ENCODE measurements at places on chromosomes 13 and 19. TPM values are rescaled to one million over a fixed set of nuclear protein-coding genes. Genes with fewer than 3 reads are reported as not detected.

DNA sequence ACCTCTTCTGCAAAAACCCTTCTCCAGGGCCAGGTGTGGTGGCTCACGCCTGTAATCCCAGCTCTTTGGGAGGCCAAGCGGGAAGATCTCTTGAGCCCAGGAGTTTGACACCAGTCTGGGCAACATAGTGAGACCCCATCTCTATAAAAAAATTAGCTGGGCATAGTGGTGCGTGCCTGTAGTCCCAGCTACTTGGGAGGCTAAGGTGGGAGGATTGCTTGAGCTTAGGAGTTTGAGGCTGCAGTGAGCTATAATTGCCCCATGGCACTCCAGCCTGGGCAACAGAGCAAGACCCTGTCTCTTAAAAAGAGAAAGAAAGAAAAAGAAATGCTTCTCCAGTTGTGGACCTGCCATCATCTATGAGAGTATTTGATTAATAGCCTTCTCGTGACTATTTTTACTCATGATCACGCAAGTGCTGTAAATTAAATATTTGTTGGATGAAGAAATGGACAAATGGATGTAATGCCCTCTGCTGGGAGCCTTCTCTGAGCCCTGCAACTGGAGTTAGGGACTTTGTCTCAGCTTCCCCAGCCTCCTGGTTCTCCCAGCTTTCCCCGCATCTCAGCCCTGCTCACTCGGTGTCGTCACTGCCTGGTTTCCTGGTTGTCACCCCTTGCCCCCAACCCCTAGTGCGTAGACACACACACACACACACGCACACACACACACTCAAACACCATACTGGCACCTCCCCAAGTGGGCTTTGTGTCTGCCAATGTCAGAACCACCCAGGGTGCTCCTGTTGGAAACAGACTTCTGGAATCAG, 12.2 kb downstream of the WIZ start:
- H3K36me3 ChIP-seq: no peaks in the 10 kb centered on the region
- peaks cover 19% of the 10 kb centered on the region for H3K4me1 ChIP-seq
- peak overlapping the region; percentile 53 for H3K27ac ChIP-seq
- H3K4me3 ChIP-seq: no peak overlapping the region
- DNase-seq: no peak

DNA sequence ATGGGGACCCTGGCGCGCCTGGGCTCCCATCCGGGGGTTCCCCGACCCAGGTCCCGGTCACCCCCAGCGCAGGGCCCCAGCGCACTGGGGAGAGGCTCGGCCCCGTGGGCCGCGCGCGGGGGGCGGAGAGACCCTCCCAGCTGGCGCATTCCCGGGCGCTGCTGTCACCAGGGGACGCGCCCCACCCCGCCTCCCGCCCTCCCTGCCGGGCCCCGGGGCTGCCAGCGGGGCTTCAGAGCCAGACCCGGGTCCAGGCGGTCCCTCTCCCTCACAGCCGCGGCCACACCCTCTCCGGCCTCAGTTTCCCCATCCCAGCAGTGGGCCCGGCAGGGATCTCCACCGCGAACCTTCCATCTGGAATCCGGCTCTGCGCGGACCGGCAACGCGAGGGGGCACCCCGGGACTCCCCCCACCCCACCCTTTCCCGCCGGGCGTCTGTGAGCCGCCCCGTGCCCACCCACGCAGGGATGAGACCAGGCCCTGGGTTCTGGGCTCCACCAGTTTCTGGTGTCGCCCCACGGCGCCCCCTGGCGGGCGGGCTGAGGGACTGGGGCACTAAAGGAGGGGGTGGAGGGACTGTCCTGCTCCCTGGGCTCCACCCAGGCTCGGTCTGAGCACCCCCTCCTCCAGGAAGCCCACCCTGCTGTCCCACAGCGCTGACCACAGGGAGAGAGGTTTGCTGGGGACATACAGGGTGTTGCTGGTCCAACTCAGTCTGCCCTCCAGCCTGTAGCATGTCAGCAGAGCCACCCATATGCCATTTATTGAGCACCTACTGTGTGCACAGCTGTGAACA, 878 bp upstream of the ADAMTSL5 start:
- no peaks in the 10 kb centered on the region for H3K4me1 ChIP-seq
- H3K27me3 ChIP-seq: no peaks in the 10 kb centered on the region
- DNase-seq: no peak
- peak overlapping the region; percentile 56 for H3K4me3 ChIP-seq
- peak overlapping the region; percentile 76 for H3K27ac ChIP-seq

GRCh38 chr13:43785650-43786471, 911 bp downstream of the ENOX1 start:
- H3K36me3 ChIP-seq: no peaks in the 10 kb centered on the region
- H3K4me1 ChIP-seq: peaks cover 37% of the 10 kb centered on the region
- H3K27me3 ChIP-seq: no peaks in the 10 kb centered on the region

GRCh38 chr13:114109641-114110041, 22.8 kb downstream of the RASA3 start:
- no peaks in the 10 kb centered on the region for H3K36me3 ChIP-seq
- H3K27me3 ChIP-seq: no peaks in the 10 kb centered on the region
- no peak overlapping the region for H3K4me3 ChIP-seq
- peak; percentile 85 for DNase-seq
- H3K4me1 ChIP-seq: no peaks in the 10 kb centered on the region
- H3K27ac ChIP-seq: peak overlapping the region; percentile 37

The C13orf46 gene
- 0.71 TPM for total RNA-seq

The IFI30 gene
- total RNA-seq: 43.7 TPM

The FFAR2 gene
- total RNA-seq: 0.81 TPM

The ACP5 gene
- total RNA-seq: 7.6 TPM

The RINL gene
- total RNA-seq: 5.8 TPM
